ENCODE measurements at places on chromosomes 2 and 18.

- no peak for DNase-seq
Observed at GRCh38 chr2:189629531-189630453, 31.5 kb upstream of the ASNSD1 start.

GRCh38 chr2:133888621-133889219 lies 320.5 kb upstream of the NCKAP5 start:
- DNase-seq, result no peak

DNA sequence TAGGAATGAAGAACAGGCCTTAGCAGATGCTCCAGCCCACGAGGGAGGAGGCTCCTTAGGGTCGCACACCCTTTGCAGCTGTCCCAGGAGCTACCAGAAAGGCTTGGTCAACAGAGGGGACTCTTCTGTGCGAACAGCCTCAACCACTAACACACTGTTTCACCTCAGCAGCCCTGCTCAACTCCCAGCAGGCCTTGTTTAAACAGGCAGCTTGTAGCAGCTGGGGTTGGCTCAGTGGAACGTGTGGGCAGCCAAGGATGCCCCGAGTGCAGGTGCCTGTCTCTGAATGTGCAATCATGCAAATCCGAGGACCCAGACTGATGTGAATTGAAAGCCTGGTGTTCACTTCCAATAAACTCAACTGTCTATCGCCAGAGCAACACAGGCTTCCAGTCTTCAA lies 88.7 kb upstream of the CXCR4 start:
- DNase-seq, result no peak

DNA sequence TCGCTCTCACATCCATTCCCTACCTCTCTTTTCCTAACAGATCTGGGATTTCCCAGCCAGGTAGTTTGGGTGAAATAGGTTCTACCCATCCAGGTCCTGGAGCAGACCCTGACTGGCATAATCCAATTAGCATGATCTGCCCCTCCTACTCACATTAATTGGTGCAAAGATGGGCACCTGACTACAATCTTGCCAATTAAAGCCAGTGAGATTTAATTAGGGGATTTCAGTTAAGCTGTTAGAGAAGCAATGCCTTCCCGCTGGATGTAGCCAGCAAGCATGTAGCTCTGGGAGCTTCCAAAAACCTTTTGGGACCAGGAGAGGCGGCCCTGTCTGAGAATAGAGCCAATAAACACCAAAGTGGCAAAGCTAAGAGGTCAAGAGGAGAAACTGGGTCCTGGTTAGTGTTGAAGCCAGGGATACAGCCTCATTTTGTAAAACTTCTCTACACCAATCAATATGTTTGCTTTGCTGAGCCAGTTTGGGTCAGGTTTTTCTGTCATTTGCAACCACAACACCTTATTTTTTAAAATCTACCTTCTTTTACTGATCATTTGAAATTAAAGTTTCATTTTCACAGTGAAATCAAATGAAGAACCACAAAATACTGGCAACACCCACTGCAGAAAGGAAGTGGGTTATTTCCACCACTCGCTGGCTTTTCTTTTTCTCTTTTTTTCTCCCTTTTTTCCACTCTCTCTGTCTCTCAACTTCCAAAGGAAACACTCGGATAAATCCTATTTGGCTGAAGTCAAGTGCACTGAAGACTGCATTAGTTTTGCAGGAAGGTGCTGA lies 3.2 kb upstream of the TTC39C start:
- no peak for DNase-seq

DNA sequence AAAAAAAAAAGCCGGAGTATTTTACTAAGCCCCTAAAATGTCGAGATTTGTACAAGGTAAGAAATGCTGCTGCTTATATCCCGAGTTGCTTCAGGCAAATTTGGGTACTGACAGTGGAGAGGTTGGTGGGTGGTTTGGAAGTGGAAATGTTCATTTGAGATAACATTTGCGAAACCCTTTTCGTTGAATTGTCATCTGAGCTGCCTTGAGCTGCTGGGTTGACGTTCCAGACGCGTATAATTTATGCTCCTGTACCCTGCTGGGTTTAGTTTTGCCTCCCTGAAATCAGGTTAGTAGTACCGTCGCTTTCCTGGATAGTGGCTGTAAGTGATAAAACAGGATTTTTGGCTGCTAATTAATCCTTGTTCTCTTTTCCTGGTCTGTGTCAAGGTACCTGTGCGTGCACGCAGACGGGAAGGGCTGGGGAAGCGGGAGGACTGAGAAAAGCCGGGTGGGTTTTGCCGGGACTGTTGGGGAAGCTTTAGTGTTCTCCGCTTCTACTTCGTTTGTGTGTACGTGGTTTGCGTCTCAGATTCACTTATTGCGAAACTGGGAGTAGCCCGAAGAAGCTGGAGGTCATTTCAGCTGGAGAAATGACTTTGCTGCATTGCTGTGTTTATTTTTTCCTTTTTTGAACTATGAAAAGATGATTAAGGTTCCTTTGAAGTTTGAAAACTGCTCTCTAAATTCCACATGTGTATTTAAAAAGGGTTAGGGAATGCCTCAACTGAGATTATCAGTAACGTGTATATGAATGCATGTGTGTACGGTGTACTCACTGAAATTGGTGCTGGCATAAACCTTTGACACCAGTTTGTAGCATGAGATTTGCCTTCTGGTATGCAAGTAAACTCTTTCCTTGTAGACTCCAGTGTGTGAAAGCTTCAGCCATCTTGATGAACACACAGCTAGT lies 709 bp downstream of the UGP2 start:
- no peak for DNase-seq

GRCh38 chr2:151380580-151381235 lies 23.3 kb downstream of the TNFAIP6 start:
- DNase-seq, result no peak

DNA sequence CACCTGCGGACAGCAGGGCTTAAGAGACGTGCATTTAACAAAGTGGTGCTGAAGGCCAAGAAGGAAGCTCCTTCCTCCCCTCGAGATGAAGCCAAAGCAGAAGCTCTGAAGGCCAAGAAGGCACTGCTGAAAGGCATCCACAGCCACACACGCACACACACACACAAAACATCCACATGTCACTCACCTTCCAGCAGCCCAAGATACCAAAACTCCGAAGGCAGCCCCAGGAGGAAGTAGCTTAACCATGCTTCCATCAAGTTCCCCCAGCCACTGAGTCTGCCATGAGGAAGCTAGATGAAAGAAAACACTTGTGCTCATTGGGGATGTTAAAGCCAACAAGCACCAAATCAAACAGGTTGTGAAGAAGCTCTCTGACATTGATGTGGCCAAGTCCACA lies 175.7 kb upstream of the POU3F3 start:
- no peak for DNase-seq

DNA sequence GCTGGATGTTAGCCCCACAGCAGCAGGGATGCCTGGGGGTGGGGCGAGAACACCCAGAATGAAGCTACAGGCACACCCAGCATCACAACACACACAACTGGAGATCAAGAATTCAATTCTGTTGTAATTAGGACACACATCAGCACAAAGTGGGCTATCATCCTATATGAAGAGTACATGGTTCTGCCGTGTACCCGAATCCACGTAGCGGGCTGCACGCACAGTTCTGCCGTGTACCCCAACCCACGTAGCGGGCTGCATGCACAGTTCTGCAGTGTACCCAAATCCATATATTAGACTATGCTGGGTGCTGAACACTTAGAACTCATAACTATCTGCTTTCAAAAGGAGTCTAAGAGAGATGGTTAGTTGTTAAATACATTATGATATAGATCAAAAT lies 86.5 kb downstream of the EIPR1 start:
- DNase-seq, result no peak

DNA sequence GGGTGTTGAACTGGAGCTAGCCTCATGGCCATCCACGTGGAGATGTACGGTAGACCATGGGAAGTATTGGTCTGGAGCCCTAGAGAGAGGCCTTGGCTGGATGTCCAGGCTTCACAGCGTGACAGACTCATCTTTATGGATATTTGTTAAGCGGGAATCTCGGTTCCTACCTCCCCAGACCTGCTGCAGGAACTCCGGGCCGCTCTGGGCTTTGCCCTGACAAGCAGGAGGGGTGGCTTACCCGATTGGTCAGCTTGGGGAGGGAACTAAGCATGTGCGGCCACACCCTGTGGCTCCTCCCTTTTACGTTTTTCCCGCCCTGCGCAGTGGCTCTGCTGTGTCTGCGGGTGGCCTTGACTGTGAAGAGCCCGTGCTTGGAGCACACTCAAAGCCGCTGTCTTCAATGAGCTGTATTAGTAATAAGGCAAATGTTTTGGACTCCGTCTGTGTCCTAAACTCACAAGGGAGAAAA lies 52.3 kb downstream of the PAPOLG start:
- no peak for DNase-seq

- no peak for DNase-seq
Observed at GRCh38 chr2:71500426-71501079, 47.2 kb downstream of the DYSF start.

- DNase-seq, result no peak
Observed at GRCh38 chr2:165803123-165803760, 9.2 kb upstream of the GALNT3 start.

DNA sequence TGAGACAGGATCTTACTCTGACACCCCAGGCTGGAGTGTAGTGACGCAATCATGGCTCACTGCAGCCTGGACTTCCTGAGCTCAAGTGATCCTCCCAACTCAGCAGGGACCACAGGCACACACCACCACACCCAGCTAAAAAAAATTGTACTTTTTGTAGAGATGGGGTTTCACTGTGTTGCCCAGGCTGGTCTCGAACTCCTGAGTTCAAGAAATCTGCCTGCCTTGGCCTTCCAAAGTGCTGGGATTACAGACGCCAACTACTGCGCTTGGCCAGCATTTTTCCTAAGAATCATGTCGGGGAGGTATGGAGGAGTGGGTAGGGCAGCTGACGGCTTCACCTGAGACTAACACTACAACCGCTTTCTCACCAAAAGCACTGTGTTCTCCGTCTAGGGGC lies 50.4 kb downstream of the CYP26B1 start:
- no peak for DNase-seq

GRCh38 chr2:204913854-204914464 lies 368.7 kb downstream of the PARD3B start:
- no peak for DNase-seq

GRCh38 chr2:233020454-233020853 lies 7.4 kb upstream of the NGEF start:
- DNase-seq, result no peak

DNA sequence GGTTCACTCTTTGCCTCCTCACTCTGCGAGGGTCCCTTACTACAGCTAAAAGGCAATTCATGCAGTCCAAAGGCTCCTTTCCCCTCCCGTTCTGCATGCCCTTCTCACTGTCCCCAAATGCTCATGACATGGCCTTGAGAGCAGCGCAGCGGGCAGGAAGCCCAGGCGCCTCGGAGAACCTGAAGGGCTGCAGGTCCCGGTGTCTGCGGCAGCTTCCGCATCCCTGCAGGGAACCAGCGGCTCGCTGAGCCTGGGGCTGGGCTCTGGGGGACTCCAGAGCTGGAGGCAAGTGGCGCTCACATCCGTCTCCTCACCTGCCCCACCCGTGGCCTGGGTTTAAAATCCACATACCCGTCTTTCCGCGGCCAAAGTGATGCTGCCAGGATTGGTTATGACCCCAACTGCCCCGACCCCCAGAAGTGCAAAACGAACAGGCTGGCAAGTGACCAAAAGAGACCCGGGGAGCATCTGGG lies 462 bp upstream of the CIDEA start:
- DNase-seq, result no peak

GRCh38 chr2:107222466-107222865 lies 336.5 kb upstream of the ST6GAL2 start:
- no peak for DNase-seq

DNA sequence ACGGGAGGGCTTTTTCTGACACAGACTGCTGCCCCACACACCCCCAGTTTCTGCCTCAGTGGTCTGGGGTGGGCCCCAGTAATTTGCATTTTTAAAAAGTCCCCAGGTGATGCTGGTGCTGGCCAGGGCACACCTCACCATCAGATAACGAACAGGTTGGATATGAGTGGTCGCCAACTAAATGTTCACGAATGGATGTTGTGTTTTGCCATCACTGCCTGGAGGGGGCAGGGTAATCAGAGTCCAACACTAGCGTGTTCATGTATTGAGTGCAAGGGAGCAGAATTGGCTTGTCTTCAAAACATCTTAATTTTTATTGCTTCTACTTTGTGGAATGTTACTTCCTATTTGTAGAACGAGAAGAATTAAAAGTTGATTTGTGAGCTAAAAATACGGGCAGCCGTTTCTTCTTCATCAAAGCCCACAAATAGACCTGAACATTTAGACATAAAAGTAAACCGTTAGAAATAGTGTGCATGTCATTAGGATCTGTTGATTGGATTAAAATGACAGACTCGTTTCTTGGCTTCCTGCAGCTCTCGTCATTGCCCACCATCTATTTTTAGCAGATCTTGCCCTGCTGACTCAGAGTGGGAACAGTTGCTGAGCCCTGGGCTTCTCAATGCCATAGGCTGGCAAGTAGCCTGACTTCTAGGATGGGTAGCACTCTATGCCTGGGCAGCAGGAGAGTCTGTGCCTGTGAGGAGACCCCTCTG lies 45.2 kb downstream of the NCK2 start:
- DNase-seq, result no peak

DNA sequence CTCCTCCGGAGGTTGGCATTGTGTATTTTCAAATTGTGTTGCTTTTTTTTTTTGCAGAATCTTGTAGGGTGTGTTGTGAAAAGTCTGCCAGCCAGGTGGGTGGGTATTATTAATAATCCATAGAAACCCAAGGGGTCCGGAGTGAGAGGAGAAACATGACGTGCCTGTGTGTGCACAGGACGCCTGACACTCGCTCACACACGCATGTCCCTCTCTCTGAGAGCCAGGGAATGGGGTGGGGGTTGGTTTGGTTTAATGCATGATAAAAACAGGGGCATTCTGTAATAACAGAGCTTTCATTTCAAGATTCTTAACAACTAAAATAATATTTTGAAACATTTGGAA lies 224.8 kb downstream of the FAM210A start:
- DNase-seq, result no peak

GRCh38 chr2:222683805-222684204 lies 12.3 kb downstream of the MOGAT1 start:
- DNase-seq, result no peak

GRCh38 chr18:32812342-32812741 lies 39.5 kb upstream of the KLHL14 start:
- no peak for DNase-seq

DNA sequence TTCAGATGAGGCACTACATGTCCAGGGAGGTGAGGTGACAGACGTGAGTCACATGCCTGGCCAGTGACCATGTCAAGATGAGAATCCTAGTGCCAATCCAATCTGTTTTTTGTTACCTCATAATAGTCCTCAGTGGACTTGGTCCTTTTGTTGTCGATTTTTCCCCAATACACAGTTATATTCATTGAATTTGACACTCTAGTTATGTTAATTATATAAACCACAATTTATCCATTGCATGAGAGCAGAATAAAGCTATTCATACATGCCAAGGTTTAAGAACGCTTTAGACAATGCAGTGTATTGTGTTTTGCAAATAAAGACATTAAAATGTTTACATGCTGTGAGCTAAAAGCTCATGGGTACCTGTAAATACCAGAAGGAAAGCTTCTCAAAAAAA lies 21.6 kb upstream of the TMEFF2 start:
- DNase-seq, result no peak

- DNase-seq, result peak; percentile 16
Observed at GRCh38 chr18:2906704-2907549, 60.1 kb downstream of the EMILIN2 start.

GRCh38 chr18:67428158-67428557 lies 88.4 kb downstream of the DSEL start:
- DNase-seq, result no peak

Measured in stimulated activated CD8-positive, alpha-beta memory T cell treated with anti-CD3 and anti-CD28 coated beads, Interleukin-15, amount 100 ng/mL, for 24 hours (primary cell).